ENCODE measurements at places on chromosomes 5 and 9. TPM values are rescaled to one million over a fixed set of nuclear protein-coding genes. Genes with fewer than 3 reads are reported as not detected.

NUTM2F gene
- not detected for total RNA-seq

DNA sequence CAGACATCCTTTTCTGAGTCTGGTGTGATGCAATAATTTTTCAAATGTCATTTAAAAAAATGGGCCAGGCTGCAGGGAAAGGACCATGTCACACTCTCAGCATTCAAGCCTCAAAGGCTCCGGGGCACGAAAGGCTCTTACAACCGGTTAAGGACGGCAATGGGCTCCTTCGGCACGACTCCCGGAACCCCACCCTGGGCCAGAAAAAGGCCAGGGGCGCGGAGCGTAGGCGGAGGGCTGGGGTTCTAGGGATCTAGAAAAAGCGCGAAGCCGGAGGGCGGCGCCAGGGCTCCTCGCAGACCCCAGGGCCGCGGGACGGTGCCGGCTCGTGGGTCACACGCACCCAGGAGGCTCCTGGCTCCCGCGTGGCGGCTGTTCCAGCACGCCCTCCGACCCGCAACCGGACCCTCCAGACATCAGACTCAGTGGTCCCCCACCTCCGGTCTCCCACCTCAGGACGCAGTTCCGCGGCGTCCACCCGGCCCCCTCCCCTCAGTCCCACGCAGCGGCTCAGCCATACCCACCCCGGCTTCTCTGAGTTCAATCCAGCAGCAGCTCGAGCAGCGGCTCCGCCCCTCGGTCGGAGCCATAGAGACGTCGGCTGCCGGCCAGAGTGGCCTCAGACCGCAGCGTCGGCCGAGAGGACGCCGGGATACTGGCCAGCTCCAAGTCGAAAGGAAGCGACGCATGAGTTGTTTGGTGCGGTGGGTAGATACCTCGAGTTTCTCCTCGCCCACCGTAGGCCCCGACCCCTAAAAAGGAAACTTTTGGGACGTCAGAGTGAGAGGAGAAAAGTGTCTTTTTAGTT lies at the start of gene TMEM267:
TMEM267 (minus strand) TSS at position 568 of the 808 bp plus-strand sequence. CDS start 29,896 bp downstream, outside the sequence.
- DNase-seq, result peak; percentile 92

DNA sequence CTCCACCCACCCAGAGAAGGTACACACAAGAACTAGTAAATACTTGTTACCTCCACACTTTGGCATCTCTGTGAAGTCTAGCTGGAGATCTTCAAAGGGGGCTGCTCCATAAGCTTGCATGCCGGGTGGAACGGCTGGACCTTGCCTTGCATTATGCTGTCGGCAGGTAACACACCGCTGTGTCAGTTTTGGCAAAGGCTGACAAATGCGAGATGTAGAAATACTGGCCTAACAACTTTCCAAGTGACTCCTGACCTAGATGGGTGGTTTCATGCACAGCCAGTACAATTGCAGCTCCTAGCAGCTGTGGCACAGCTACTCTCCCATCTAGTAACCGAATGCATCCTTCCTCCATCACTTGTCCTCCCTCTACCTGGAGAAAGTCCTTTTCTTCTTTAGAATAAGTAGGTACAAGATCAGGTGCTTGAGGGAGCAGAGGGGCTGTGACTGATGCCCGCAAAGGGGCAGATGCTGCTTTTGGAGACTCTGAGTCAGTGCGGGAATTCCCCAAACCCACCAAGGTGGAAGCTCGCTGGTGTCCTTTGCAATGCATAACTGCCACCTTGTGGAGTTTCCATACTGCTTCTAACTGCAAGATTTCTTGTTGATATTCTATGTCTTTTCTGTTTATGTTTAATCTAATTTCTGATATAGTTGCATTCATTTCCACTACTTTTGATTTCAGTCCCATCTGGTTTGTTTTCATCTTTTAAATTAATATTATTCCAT lies 78.4 kb downstream of the TMEM161B start:
- no peak for DNase-seq

GRCh38 chr5:5666076-5666365 lies 243.5 kb downstream of the ICE1 start:
- DNase-seq, result peak; percentile 14

GRCh38 chr5:142420561-142421227 lies 95.9 kb upstream of the SPRY4 start:
- peak; percentile 42 for DNase-seq
